ENCODE measurements at places on chromosomes 1 and 21.

GRCh38 chr1:2033165-2033564, 14.0 kb downstream of the GABRD start:
- no peak for DNase-seq

DNA sequence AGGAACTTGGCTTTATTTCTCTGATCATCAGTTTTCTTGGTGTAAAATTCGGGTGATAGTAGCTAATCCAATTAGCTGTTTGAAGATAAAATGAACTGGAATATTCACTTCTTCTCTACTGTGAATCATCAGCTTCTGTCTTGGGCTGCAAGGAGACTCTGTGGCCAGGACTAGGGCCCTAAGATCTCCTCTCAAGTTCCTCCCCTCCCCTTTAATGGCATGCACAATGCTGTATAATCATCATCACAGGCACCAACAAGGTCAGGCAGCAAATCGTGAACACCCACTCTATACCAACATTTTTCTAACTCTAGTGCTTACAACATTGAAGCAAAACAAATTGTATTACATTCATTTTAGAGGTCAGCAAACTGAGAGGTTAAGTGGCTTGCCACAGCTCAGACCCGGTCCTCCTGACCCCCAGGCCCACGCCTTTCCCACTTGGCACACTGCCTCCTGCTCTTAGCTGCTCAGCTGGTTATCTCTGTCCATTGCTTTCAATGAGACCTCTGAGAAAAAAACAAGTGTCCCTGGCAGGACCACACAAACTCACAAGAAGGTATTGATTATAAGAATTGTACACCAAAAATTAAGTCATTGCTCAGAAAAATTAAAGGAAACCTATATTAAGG, 31.8 kb downstream of the LRRC52 start:
- DNase-seq: no peak

DNA sequence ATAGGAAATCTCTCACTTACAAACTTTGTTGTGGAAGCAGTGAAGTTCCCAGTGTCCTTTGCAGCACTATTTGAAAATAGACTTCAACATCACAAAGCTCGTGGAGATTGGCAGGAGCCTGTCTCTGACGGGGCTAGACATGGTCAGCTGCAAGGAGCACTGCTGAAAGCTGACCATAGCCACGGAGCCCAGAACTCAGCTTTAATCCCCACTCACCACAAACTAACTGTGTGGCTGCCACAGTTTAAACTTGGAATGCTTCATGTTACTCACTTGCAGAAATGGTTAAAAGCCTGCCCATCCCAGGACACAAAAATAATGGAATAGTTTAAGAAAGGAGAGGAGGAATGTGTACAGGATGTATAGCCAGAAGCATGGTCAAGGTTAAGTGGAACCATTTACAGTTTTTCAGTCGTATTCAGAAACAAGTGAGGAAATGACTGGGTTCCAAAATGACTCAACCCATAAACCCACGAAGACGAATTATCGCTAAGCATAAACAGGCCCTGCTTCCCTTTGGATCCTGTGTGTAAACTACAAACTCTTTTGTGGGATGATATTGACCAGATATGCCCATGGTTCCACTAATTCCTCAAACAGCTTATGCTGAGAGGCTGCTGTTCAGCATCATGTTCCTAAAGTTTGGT, 18.2 kb downstream of the DNALI1 start:
- no peak for DNase-seq

DNA sequence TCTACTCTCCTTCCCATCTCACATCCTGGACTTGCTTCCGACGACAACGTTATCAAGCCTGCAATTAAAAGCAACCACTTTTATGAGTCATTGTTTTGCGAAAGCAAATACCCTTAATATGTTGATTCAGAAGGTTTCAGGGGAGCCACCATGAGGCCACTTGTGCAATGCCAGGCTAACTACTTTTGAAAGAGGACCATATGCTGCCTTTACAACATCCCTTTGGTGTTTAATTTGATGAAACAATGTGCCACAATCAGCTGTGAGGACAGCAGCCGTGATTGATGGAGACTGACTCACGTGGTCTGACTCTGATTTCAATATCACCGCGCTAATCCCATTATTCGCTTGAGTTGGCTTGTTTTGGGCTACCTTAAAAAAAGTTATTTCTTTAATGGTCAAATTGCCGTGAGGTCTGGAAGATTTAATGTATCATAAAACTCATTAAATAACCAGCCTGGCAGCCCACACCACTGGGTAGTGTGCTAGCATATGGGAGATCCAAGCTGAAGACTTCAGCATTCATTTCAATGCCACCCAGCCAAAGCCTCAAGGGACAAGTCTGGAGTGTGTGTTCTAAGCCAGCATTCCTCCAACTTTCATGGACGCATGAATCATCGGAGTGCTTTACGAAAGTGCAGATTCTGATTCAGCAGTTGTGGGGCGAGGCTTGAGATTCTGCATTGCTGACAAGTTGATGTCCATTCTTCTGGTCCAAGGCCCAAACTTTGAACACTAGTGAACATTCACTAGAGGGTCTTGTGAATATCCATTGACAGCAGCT, 73.3 kb upstream of the PAXBP1 start:
- no peak for DNase-seq

DNA sequence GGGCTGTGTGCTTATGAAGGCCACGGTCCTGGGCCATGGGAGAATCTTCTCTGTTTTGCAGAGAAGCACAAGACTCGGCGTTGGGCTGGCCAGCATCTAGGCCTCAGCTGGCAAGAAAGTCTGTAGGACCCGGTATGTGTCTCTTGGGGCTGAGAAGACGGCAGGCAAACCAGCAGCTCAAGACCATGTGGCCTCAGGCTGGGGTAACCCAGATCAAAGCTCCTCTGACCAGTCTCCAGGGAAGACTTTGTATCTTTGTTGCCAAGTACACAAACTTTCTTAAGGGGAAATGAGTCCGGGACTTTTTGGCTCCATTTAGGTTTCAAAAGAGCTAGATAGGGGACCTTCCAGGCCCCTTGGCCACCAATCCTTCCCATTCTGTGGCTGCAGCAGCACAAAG, 60.1 kb downstream of the PTP4A2 start:
- DNase-seq: no peak

- DNase-seq: peak; percentile 55
These were observed at the start of gene LRRC3 for GRCh38 chr21:44454747-44455523. TSS of gene LRRC3 (plus strand) at chr21:44455510. CDS start at chr21:44456645, 1,135 bp downstream.

- no peak for DNase-seq
These were observed 129.0 kb downstream of the SYF2 start for GRCh38 chr1:25103164-25103795.

DNA sequence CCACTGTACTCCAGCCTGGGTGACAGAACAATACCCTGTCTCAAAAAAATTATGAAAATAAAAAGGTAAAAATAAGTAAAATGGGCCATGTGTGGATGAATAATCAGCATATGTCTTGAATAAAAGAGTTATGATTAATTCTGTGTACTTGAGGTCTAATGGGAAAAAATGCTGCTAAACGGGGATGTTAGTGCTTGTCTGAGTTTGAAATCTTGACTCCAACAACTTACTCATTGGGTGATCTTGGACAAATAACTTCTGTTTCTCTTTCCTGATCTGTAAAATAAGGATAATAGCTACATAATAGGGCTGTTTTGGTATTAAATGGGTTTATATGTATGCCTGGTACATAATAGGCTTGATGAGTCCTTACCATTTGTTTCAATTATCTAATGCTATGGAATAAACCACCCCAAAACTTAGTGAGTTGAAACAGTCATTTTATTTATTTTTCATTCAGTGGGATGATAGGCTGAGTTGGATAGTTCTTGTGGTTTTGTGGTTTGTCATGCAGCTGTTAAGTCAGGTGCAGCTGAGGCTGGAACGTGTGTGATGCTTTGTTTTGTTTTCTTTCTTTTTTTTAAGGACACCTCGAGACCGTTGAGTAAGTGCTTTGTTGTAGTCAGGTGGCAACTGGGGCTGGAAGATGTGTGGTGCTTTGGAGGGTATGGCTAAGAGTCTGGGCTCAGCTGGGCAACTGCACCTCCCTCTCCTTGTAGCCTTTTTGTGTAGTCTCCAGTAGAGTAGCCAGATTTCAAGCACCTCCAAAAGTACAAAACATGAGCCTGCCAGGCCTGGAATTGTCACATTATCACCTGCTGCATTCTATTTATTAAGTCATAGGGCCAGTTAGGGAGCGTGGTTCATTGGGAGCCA, 4.9 kb downstream of the MDM4 start:
- DNase-seq: peak; percentile 99

DNA sequence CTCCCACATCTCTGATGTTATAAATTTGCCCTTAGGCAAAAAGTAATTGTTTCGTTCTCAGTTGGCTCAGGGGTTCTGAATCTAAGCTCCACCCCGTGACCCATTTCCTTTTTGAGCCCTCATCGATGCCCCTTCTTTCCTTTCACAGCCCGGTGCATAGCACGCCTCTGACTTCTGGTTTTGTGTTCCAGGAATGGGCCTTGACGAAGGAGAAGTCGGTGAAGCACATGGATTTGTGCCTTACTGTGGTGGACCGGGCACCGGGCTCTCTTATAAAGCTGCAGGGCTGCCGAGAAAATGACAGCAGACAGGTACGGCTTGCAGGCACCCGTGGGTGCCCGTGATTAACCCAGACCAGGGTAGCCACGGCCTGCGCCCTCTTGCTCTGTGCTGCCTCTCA, 151.9 kb downstream of the PGBD5 start:
- DNase-seq: no peak

DNA sequence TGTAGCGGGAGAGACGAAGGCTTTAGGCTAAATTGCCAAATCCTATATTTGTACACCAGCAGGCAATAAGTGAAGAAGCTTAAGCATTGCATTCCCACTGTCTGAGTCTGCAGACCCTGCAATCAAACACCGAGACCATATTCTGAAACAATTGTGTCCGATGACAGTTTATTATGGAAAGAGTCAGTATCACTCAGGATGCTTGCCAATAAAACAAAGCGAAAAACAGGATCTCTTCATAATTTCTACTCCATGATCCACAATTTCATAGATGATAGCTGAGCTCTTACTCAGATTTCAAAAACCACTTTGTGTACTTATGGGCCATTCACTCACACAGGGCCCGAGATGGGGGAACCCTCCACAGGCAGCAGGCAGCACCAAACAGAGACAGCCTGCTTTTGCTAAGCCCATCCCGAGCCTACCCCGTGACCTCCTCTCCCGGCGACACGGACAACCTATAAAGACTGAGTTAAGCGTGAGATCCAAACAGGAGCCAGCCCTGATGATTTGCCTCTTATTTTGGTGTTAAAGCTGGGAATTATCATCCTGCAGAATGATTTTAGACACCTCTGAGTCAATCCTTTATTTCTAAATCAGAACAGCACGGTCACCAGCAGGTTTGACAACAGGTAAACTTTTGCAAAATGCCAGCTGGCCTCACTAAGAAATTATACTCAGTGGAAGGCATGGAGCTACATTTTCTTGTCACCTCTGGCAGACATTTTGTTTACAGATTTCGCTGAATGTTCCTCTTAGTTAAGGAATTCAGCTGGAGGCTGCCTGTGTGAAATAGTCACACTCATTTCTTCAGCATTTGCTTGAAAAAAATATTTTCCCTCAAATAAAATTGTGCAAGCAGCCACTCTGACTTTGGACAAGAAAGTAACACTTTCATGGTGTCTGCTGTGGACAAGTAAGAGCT, 212.4 kb downstream of the GPATCH2 start:
- DNase-seq: no peak

GRCh38 chr21:25360593-25360992, 246.7 kb downstream of the MRPL39 start:
- DNase-seq: no peak

DNA sequence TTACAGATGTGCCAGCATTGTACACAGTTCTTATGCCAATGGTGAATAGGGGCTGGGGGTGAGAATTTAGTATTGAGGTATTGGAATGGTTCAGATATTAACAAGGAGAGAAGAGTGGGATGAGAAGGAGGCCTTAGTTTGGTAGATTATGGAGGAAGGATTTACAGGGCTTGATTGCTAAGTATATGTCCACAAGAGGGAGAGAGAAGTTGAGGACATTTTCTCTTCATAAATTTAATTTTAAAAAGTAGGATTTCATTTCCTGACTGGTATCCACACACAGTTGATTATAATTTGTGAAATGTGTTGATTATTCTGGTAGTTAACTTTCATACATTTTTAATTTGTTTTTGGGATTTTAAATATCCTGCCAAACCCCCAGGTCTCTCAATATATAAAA, 213.0 kb downstream of the ADGRL2 start:
- no peak for DNase-seq

GRCh38 chr1:10495475-10495817, 20.7 kb downstream of the PEX14 start:
- DNase-seq: no peak

GRCh38 chr1:160863774-160864131, 1.1 kb upstream of the CD244 start:
- DNase-seq: no peak

DNA sequence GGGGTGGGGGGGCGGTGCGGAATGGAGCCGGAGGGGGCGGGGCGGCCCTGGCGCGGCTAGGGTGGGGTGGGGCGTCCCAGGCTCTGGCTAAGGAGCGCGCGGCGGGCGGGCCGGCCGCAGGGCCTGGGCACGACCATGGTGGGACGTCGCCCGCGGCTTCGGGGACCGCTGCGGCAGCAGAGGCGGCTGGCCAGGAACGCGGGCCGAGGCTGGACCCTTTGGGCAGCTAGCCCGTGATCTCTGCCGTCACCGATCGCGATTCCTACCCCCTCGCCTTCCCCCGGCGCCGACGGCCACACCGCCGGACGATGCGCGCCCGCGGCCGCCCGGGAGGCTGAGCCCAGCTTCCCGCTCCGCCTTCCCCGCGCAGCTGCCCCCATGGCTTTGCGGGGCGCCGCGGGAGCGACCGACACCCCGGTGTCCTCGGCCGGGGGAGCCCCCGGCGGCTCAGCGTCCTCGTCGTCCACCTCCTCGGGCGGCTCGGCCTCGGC, at the start of gene MAP3K21:
MAP3K21 (plus strand) TSS at position 74 of the 491 bp plus-strand sequence; CDS start at position 379, 305 bp downstream.
- no peak for DNase-seq

DNA sequence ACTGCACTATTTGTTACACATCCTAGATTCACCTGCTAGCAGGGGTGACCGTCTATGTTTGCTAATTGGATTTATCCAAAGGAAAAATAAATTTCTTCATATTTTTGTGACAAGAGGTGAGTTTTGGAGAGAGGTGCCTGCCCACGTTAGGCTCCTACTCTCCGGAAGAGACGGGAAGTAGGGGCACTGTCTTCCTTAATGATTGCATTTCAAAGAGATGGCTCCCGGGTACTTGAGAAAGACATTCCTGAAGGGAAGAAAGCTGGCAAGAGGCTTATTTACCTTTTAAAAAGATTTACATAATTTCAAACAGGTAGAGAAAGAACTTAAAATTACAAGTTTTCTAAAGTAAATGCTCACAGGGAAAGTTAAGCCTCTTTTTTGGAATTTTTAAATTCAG, 18.7 kb upstream of the IL19 start:
- no peak for DNase-seq

GRCh38 chr1:167221126-167221737, 546 bp downstream of the POU2F1 start:
- no peak for DNase-seq

GRCh38 chr1:1761504-1762376, 16.5 kb downstream of the NADK start:
- no peak for DNase-seq

DNA sequence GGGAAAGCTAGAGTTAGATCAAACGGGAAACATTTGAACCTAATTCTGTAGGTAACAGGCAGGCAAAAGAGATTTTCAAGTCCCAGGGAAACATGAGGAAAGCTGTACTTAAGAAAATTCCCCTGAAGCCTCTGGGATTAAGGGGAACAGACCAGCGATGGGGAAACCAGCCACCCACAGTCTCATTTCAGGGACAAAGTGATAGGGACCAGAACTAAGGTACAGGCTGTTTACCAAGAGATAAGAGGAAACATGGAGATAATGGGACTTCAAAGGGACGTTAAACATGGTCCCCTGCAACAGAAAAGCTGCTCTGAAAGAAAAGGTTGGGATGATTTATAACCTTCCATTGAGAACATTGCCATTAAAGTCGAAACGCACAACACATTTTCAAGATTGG, 84.4 kb downstream of the NTPCR start:
- DNase-seq: no peak

All from Jurkat, Clone E6-1 (cell line).